ENCODE measurements at places on chromosomes 16 and 17. TPM values are rescaled to one million over a fixed set of nuclear protein-coding genes. Genes with fewer than 3 reads are reported as not detected.
A peak's percentile ranks its signal among the peaks of the same experiment; 100 is the strongest.

DNA sequence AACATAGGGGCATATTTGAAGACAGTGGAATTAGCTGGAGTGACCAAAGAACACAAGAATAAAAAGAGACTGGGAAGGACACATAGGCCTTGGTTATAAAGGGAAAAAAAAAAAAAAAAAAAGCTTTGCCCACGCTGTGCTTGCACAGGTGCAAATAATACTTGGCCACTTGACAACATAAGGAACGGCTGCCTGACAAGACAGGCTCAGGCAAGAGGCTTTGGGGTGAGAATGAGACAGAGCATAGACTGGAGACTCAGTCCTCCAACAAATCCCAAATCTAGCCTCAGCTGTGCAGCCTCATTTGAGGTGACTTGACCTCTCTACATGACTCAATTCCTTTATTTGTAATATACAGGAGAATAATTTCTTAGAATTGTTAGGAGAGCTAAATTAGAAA lies 332.8 kb upstream of the DYNLRB2 start:
- DNase-seq: no peak

DNA sequence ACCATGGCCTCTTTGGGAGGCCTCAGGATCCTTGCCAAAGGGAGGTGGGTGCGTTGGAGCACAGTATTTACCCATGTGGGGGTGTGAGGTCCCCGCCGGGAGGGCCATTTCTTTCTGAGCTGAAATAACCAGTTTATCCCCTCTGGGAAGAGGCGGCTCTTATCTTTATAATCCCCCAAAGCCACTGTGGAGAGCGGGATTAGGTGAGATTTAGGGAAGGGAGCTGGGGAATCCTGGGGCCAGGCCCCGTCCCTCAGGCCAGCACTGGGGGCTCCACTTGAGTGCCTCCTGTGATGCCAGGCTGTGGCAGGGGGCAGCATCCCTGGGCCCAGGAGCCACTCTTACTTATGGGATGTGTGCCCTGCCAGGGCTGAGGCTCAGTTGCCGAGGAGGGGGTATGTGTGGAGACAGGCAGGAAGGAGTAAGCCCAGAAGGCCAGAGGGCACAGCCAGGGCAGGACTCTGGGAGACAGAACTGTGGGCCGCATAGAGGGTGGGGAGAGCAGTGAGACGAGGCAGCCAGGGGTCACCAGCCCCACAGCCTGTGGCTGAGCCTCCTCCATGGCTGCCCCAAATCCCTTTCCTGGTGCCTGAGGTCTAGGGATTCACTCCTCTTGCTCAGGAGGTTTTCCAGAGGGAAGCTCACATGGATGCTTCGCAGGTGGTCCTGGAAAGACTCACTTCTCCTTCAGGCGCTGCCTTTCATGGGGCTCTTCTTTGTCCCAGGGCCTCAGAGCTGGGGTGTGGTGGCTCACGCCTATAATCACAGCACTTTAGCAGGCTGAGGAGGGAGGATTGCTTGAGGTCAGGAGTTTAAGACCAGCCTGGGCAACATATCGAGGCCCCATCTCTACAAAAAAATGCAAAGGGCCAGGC lies 25.0 kb downstream of the TMEM94 start:
- no peak for DNase-seq

The DUXB gene
- not detected for total RNA-seq

The KRTAP16-1 gene
- total RNA-seq: not detected

- no peak for DNase-seq
Observed at GRCh38 chr17:41892021-41892376, 26.8 kb downstream of the ACLY start.

DNA sequence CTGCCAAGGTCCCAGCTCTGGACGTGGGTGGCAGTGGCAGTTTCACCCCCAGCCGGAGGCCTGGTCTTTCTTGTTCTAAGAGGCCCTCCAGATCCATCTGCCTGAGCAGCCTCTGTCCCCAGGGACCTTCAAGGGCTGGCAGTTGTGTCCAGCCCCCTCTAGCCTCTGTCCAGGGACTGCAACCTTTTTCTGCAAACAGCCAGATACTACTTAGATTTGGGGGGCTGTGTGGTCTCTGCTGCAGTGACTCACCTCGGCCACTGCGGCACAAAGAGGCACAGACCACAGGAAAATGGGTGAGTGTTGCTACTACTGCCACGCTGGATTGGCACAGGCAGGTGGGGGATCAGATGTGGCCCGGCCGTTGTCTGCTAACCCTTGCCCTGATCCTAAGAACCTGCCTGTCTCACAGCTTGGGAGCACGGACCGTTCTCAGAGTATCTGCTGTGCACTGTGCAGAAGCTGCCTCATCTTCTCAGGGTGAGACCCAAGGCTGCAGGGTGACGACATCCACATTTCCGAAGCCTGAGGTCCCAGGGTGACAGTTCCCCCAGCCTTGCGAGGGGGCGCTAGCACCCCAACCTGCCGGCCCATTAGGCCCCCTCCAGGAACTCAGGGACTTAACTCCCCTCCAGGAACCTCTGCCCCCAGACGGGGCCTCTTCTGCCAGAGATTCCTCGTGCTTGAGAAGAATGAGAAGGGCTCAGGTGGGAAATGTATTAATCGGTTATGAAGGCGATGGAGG lies 27.6 kb downstream of the MXRA7 start:
- DNase-seq: no peak

The SLC35G6 gene
- not detected for total RNA-seq

The SRL gene
- not detected for total RNA-seq

DNA sequence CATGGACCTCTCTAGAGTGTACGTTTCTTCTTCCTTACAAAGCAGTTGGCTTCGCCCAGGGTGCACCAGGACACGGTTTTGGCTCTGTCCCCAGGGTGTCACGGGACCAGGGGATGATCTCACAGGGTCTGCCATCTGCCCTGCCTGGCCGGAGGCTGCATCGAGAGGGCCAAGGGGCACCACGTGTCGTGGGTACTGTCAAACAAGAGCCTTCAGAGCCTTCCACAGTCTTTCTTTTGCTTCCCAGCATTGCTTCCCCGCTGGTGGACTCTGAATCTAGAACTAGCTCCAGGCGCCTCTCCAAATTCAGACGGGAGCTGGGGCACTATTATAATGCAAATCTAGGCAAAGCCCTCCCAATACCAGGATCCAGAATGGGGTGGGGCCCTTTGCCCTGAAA lies 47.9 kb downstream of the MAPT start:
- no peak for DNase-seq

GRCh38 chr17:65013613-65014391 lies 42.7 kb downstream of the GNA13 start:
- DNase-seq: peak; percentile 13

GRCh38 chr17:65495122-65496055 lies 66.1 kb downstream of the AXIN2 start:
- no peak for DNase-seq

GRCh38 chr16:23905027-23905426 lies 69.2 kb downstream of the PRKCB start:
- DNase-seq: no peak

- DNase-seq: no peak
Observed at GRCh38 chr16:648071-648780, 939 bp upstream of the WDR90 start.

The MPP2 gene
- total RNA-seq: 1.4 TPM

The C1QTNF8 gene
- total RNA-seq: not detected

DNA sequence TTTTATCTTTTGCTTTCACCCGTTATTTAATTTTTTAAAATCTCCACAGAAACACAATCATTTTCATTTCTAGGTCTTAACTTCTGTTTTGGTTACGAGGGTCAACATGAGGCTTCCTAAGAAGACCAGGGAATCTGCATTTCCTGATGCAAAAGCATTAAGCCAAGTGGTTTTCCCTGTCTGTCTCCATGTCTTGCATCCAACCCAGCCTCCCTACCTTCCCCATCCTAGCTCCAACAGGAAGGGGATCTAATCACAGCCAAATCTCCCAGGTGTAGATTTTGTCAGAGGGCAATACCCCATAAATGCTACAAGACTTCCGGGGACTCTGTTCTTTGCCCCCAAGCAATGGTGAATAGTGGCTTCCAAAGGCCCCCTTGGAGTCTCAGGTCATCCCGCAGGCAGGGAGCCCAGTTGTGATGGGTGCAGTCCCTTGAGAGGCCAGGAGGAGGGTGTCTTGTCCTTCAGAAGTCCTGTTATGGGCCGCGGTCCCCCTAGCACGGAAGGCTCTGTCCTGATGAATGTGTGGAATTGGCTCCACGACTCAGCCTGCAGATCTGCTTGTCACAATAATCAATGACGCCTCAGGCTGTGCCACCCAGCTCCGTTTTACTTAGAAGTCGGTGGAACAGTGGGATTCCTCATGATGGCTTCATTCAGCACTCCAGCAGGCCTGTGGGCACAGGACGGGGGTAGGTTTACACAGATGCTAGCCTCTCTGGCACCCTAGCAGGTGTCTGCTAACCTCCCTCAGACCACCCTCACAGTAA lies 141.1 kb downstream of the RGS9 start:
- DNase-seq: no peak

GRCh38 chr17:57557834-57558681 lies 187.0 kb downstream of the CCDC182 start:
- no peak for DNase-seq

The HCRT gene
- not detected for total RNA-seq

DNA sequence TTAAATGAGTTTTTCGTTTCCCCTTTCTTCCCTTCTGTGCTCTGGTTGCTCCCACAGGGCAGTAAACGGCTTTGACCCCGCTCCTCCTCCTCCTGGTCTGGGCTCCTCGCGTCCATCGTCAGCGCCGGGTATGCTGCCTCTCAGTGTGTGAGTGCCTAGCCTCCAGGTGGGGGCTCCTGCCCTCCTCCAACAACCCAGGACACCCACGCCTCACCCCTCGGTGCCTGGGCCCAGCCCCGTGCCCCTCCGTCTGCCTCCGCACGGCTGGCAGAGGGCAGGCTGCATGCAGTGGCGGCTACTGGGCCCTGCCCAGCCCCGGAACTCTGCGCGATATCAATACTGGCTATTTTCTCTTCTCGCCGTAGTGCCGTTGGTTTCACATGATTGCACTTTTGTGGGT lies 31.2 kb downstream of the NDEL1 start:
- DNase-seq: no peak

DNA sequence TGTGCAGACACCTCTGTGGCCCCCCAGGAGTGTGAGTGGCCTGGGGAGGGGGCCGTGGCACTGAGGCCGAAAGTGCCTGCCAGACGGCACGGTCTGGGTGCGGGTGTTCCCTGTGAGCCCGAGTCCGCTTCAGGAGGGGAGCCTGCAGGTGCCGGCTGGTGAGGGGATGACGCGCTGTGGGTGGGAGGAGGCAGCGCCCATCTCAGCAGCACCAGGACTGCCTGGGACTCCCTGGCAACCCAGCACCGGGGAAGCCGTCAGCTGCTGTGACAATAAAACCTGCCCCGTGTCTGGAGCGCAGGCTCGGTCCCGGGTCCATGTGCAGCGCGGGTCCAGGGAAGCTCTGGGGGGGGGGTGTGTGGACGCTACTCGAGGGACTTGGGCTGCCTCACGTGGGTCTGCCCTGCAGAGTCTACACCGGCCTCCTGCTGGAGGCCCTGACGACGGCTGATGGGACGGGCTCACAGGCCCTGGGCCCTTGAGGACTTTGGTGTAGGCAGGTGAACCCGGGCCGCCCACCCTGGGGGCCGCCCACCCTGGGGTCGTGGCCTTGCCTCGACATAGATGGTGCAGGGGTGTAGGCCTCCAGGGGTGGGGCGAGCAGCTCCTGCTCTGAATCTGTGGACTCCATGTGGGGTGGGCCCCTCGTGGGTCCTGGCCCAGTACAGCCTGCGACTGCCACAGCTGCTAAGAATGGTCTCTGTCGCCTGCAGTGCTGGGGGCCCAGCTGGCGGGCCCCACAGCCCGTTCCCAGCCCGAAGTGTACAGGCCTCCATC lies 5.9 kb upstream of the RAB40C start:
- no peak for DNase-seq

DNA sequence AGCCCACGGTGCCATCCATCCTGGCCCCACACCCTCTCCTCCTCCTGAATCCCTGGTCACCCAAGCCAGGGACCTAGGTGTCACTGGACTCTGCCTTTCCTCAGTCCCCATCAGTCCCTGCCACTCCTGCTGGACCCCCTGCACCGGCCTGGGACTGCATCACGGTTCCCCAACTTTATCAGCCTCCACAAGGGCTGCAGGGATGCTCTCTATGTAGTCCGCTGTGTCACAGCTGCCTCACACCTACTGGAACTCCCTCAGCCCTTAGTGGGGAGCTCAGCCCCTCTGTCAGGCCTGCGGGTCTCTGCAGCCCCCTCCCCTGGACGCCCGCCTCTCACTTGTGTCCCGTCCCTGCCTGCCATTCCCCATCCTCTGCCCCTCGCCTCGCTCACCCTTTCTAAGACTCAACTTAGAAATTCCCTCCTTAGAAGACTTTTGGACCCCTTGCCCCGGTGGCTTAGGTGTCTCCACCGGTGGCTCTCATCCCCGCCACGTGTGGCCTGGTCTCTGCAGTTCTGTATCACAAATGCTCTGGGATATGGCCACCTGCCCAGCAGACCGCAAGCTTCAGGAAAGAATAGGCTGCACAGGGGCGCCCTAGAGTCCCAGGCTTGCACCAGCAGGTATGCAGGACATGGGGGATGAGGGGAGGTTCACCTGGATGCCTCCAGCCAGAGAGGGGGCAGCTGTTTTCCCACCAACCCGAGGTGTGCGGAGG lies 62.9 kb downstream of the PRMT7 start:
- no peak for DNase-seq

- DNase-seq: no peak
Observed at GRCh38 chr16:56993204-56993603, 3.8 kb downstream of the NLRC5 start.

The ANTKMT gene
- 41.3 TPM for total RNA-seq

The DHODH gene
- total RNA-seq: 31.0 TPM

- no peak for DNase-seq
Observed at GRCh38 chr17:59374612-59375011, 43.2 kb downstream of the YPEL2 start.

- DNase-seq: no peak
Observed at GRCh38 chr16:66295761-66296546, 70.5 kb upstream of the CDH5 start.

GRCh38 chr16:48487287-48487686 lies 102.1 kb upstream of the SIAH1 start:
- DNase-seq: no peak

The NT5M gene
- 5.8 TPM for total RNA-seq

The WNK4 gene
- 0.29 TPM for total RNA-seq

- no peak for DNase-seq
Observed at GRCh38 chr16:69712277-69712676, 14.1 kb downstream of the NQO1 start.

DNA sequence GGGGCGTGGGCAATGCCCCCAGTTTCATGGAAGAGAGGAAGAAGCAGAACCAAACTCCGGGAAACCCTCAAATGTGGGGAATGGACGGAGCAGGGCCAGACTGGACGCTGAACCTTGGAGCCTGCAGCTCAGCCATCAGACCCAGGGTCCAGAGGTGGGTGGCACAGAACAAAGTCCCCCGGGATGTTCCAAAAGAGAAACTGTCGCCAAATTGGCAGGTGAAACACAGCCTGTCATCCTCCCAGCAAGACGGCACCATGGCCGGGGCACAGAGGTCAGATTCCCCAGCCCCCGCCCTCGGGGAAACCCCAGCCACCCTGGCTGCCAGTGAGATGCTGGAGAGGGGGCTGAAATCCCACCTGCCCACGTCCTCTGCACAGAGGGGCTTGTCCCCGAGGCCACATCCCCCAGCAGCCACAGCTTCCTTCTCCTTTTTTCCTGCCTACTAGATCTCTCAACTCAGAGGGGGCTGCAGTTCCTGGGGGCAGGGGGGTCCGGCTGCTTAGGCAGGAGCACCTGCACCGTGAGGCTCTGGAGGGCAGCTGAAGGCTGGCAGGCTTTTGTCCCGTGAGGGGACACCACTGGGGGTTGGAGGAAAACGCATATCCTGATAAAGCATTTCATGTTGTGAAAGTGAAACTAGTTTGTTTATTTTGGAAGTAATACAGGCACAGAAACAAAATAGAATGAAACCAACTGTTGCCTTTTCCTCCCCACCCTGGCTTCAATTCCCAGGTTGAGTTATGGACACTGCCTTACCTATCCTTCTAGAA lies 1.2 kb upstream of the SECTM1 start:
- no peak for DNase-seq

All from activated T-helper 1 cell treated with anti-CD3 and anti-CD28 coated beads, Interleukin-12 subunit alpha, Interleukin-12 subunit beta, Interleukin-2, Interleukin-4 antibody, amounts not matched to agents 30 ng/mL and 10 ng/mL and 1 ng/mL, durations not matched to agents 14 hours and 24 hours and 36 hours (primary cell).